ENCODE measurements at places on chromosomes 4 and X.

- peak; percentile 14 for DNase-seq
Observed at GRCh38 chr4:2837904-2838496, 5.6 kb upstream of the ADD1 start.

DNA sequence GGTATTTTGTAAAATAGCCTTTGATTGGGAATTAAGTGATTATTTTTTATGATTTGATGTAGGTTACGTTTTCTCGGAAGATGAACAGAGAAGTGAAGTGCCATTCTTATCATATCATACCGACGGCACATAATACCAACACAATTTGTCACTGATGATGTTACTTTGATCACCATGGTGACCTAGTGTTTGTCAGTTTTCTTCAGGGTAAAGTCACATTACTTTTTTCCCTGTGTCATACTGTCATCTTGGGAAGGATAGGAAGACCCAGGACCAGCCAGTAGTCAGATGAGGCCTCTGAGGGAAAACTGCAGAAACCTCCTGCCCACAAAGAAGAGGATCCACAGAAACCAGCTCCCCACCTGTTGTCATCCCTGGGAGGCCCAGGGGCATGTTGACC is 1.3 kb upstream of the MAGEC1 start:
- DNase-seq: no peak

DNA sequence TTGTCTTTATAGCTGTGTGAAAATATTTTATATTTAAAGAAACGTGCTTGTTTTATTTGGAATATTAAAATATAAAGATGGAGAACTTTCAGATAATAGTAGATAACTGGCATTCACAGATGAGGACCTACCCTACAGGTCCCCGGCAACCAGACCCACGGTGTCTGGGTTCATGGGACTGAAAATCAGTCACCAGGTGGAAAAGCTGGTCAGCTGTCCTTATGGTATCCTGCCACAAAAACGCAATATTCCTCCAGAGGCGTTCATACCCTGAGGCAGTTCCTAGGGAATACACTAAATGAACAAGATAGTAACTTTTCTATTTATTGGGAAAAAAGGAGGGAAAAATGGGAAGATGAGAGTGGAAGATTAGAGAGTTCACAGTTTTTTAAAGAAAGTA is 1.2 kb downstream of the TLR6 start:
- DNase-seq: no peak

- DNase-seq: no peak
Observed at GRCh38 chr4:2348786-2349185, 69.7 kb downstream of the ZFYVE28 start.

GRCh38 chr4:41319553-41319952 is 62.8 kb downstream of the UCHL1 start:
- DNase-seq: peak; percentile 66

DNA sequence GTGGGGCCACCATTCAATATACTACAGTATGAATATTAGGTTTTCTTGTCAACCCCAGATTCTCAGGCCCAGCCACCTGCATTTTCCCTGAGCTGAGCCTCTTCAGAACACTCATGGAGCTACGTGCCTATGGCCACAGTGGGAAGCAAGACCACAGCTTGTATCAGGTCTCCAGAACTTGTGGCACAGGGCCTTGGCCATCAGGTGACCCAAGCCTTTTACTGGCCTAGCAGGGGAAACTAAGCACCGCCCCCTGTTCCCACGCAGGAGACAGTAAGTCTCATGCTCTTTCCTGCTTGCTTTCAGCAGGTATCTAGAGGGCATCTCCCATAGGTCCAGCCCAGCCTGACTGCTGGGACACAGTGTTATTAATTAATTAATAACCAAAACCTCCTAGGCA is 138.4 kb upstream of the MAMLD1 start:
- DNase-seq: no peak

DNA sequence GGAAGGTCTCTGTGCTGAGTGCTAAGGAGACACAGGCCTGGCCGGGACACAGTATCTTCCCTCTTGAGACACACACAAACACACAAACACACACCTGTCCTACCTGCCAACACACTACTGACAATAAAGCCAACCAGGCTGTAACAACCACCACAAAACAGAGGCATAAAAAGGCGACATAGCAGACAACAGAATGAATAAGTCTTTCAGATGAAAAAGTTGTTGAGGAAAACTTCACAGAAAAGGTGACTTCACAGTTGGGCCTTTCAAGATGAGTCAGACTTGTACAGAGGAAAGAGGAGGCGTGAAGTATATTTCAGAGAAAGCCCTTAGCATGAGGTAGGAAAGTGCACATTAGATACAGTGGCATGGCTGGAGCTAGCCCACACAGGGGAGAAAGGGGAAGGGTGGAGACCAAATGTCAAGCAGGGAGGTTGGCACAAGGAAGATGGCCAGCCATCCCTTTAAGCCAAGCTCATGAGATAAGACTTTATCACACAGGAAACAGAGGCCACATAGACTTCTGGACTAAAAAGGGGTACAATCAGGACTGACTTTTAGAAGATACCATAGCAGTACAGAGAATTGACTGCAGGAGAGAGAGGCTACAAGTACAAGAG is 54.0 kb downstream of the SLC9A7 start:
- peak; percentile 60 for DNase-seq

DNA sequence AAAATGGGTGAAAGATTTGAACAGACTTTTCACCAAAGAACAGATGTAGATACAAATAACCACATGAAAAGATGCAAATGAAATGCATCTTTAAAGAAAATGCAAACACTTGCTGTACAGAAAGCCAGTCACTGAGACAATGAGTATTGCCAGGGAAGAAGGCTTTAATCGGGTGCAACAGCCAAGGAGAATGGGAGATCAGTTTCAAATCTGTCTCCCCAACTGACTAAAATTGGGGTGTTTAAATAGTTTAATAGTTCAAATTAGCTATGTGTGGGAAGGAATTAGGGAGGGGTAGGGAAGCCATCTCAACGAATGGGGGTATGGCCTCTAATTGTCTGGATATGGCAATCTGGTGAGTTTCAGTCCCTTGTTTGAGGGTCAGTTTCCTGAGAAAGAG is 295.4 kb downstream of the PTTG2 start:
- no peak for DNase-seq

DNA sequence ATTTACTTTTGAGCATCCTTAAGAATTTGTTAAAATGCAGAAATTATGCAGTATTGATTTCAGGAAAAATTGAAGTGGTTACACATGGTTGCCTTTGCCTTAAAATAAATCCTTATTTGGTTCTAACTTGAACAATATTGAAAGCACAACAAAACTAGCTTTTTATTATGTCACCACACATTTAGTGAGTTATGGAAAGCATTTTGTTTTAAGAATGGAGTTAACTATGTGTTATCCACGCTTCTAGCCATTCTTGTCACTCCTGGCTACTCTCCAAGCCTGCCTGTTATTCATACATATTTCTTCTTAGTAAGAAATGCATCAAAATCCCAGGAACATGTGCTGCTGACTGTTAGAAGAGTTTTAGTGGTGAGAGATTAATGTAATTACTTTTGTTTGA is 73.9 kb downstream of the FAT4 start:
- peak; percentile 71 for DNase-seq

- peak; percentile 75 for DNase-seq
Observed at GRCh38 chr4:174650711-174651355, 128.5 kb upstream of the HPGD start.

GRCh38 chr4:8252301-8253173 is 17.0 kb upstream of the HTRA3 start:
- no peak for DNase-seq

All from epithelial cell of esophagus (primary cell).